ENCODE measurements at places on chromosomes 2 and 18. TPM values are rescaled to one million over a fixed set of nuclear protein-coding genes. Genes with fewer than 3 reads are reported as not detected.

Gene TANC1
- total RNA-seq: 43.7 TPM

Gene FAM124B
- 4.9 TPM for total RNA-seq

Gene GPC1
- total RNA-seq: 25.4 TPM

Gene DCTN1
- total RNA-seq: 59.2 TPM

Gene KCNG3
- total RNA-seq: 0.20 TPM

Gene COL4A3
- total RNA-seq: 0.20 TPM

Gene KCNG2
- total RNA-seq: 0.49 TPM

Gene FBXO48
- 0.79 TPM for total RNA-seq

Gene SPATA3
- total RNA-seq: not detected

Gene DUSP19
- total RNA-seq: 4.4 TPM

Gene KIAA1328
- 20.1 TPM for total RNA-seq

Gene IL36A
- total RNA-seq: not detected

Gene MYOM1
- 70.2 TPM for total RNA-seq

Gene PLCL1
- 10.9 TPM for total RNA-seq

Gene SPATS2L
- total RNA-seq: 55.1 TPM

Data from skin of body (tissue), 3 donors.